ENCODE measurements at places on chromosomes 4 and X.

DNA sequence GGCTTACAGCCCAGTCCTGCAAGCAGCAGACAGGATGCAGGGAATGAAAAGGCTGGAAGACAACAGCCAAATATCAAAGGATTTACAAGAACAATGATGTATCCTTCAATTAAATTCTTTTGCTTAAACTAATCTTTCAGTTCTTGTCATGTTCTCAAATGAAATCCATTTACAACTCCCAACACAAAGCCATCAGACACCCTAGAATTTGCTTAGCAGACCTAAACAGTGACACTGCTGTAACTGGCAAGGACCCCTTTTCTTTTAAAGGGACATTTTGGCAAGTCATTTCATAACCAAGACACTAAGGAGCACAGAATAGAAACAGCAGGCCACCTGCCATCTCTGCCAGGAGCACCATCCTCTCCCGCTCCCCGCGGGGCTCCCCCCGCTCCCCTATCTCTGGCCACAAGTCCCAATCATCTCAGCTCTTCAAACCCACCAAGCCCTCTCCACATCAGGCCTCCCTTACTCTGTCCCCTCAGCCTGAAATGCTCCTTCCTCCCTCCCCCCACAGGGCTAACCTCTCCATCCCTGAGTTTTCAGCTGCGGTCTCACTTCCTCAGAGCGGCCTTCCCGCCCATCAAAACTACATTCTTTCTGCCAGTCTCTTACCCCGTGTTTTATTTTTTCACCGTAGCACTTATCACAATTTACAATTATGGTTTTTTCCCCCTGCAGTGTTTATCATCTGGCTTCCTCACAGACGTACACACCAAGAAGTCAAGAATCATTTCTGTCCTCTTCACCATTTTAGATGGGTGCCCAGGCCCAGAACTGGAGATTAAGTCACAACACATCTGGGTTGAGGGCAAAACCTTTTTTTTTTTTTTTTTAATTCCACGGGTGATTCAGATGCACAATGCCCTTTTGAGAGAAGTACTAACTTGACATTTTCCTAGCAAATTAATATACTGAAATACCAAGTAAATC is 45.8 kb downstream of the TSPAN5 start:
- no peak for DNase-seq

GRCh38 chr4:184409502-184409901 is 64.8 kb downstream of the IRF2 start:
- DNase-seq, result no peak

GRCh38 chrX:151912780-151913179 is at the start of gene MAGEA4:
MAGEA4 (plus strand) TSS chrX:151912889; CDS start chrX:151923665, 10,776 bp downstream.
- no peak for DNase-seq

GRCh38 chrX:154802947-154803346 is 2.3 kb downstream of the MPP1 start:
- no peak for DNase-seq

DNA sequence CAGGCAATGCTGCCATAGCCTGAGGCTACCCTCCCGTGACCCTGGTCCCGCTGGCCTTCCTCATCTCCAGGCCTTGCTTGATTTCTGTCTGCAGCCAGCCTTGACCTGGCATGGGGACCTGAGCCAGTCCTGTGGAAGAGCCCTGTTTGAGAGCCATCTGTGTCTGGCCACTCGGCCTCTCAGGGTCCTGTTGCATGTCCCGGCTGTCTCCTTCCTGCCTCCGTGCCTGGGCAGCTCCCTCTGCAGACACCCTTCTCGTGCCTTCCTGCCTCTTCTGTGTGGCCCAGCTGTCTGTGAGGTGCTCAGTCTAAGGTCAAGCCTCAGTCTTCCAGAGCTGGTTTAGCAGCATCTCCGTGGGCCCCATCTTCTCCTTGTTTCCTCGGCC is 108.4 kb downstream of the SORCS2 start:
- DNase-seq, result no peak

DNA sequence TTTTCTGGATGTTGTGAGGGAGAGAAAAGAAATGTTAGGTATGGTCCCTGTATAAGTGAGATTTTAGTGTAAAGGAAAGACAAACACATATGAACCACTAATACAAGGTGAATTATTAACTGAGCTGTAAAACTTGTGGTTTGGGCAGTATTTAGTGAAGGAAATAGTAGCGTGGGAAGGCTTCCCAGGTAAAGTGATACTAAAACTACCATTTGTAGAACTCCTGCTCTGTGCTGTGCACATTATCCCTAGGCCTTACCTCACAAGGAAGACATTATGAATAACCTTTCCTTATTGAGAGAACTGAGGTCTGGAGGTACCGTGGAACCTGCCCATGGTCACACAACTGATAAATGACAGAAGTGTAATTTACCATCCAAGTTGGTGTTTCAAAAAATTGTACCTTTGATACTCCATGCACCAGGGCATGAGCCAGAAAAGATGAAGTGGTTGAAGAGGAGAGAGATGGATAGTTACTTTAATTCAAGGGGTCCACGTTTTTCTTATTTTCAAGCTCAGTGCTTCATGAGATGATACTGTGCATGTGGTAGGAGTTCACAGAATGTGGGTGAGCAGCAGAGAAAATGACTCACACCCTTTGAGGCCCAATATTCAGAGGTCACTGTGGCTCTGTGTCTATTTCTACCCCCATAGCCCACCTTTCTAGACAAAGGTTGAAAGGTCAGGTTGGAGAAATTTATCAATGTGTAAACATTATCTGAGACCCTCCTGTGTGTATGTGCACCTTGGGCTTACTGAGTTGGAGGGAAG is 2.6 kb upstream of the VSIG4 start:
- no peak for DNase-seq

DNA sequence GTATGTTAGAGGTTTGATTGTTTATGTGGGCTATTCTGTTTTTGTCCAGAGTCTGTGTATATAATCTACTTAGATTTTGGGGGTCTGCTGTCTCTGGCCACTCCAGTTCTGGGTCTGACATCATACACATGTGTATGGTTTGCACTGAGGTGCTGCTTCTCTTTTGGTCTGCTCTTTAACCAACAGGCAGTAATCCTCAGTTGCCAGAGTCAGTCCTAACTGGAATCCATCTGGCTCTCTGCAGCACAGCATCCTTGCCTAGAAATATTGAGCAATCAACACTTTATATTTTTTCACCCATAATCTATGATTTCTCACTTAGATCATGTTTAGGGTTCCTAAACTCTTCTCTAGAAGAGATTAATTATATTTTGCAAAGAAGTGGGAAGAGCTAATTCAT is 98.3 kb upstream of the SFRP2 start:
- DNase-seq, result no peak

DNA sequence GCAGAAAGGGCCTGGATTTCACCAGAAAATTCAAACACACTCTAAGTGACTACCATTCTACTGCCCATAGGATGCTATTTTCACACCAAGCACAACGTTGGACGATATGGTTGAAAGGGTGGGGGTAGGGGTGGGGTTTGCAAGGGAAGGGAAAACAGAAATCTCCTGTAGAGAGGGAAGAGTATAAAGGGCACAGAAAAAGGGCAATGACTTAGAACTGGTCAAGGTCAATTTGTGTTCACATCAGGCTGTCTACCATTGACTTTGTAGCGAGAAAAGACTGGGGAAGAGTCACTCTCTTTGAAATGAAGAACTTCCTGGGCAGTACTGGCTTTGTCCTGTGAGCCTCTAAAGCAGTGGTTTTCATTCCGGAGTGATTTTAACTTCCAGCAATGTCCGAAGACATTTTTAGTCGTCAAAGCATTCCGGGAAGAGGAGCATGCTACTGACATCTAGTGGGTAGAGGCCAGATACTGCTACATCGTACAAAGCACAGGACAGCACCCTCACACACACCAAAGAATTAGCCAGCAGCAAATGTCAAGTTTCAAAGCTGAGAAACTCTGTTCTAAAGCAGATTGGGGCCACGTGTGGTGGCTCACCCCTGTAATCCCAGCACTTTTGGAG is 48.4 kb upstream of the SLC7A3 start:
- DNase-seq, result no peak

DNA sequence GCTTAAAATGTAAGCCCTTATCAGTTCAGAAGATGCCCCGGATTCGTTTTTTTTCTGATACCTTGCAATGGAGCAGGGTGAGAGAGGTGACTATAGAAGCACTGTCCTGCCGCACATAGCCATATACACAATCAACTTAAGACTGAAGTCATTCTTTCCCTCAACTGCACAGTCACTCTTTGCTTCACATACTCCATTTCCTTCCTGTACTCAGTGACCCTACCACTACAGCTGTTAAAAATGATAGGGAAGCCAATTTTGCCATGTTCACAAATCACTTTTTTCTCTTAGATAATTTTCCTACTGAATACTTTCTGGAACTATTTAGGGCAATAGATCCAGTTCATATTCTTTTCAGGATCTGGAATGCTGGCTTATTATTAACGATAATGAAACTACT is 300.0 kb downstream of the ANK2 start:
- DNase-seq, result no peak

DNA sequence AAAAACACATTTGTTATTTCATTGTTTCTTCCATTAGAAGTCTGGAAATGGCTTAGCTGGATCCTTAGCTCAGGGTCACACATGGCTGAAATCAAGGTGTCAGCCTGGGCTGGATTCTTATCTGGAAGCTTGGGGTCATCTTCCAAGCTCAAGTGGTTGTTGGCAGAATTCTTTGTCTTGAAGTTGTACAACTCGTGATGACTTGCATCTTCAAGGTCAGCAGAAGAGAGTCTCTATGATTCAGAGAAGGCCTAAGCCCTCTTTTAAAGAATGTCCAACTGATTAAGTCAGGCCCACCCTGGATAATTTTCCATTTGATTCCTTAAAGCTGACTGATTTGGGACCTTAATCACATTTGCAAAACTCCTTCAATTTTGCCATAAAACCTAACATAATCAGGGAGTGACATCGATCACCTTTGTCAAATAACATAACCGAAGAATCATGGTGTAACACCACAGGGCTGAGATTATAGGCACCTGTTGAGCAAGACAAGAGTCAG is 22.1 kb downstream of the TMSB4X start:
- no peak for DNase-seq

- no peak for DNase-seq
Measured at GRCh38 chr4:61831987-61832386, 631.9 kb downstream of the ADGRL3 start.

DNA sequence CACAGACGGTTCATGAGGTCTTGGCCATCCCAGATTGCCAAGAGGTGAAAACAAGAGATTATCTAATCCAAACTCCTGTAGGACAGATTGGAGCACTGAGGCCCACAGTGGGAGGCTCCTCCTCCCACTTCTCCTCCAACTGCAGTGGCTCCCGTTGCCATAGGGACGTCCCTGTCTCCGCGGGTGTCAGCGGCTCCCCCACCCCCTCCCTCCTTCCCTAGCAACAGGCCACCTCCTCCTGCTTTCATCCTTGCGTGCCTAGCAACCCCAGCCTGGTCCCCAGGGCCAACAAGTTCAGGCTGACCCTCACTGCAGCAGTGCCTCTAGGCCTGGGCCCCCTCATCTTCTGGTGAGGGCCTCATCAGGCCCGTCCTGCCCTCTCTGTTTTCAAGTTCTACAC is 6.8 kb upstream of the IQSEC2 start:
- no peak for DNase-seq

DNA sequence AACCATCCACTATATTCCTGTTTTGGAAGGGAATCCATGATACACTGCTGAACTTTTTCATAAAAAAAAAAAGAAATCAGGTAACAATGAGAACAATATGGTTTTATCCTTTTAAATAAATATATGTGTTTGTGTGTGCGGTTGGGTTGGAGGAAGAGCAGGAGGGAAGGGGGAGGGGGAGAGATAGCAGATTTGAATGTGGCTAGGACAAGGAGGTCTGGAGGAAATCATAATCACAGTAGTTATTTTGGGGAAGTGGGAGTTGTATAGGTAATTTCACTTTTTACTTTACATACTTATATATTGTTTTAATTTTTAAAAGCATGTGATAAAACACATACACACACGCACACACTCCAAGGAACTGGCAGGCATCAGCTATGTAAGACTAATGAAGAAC is 134.5 kb upstream of the MBNL3 start:
- DNase-seq, result no peak

DNA sequence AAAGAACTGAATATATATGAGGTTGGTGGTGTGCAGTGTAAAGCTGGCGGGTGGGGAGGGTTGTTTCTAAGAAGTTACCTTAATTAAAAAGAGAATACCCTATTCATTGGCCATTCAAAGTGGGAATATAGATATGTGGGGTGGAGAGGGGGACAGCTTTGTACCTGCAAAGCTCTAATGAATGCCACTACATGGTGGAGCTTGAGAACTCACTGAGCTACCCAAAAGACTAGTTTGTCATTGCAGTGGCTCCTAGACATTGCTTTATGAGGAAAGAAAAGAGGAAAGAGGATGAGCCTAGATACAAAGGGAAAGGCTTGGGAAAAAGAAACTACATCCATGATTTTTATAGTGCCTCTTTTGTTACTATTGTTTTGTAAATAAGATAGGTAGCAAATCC is 209.9 kb upstream of the SPRY1 start:
- DNase-seq, result no peak

GRCh38 chr4:68708566-68708965 is 38.1 kb upstream of the UGT2B15 start:
- DNase-seq, result no peak

DNA sequence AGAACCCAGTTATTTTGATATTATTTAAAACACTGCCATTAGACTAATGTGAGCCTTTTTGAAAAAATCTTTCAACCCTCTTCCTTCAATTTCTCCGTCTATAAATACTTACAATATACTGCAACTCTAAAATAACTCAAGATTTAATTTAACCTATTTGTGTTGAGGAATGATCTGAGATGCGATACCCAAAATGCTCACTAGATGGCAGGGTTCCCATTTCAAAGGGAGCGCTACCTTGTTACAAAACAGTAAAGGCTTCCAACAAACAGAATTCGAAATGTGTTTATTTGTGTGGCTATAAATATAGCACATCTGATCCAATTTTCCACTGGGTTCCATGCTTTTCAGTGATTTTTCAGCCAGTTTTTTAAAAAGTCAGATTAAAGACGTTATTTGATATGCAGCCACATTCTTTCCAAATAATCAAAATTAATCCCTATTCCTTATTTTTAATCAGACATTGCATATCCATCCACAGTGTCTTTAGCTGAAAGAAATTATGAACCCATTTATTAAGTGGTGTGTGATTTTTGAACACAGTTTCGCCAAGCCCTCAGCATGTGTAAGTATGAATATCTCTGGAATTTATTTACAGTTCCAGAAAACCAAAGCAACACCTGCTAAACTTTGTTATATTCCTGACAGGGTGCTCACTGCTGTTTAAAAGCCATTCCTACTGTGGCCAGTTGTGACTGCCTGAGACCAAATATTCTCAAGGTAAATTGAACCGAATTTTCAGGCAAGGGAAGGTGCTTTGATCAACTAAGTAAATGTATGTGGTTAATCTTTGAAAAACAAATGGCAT is 668.0 kb upstream of the LCORL start:
- no peak for DNase-seq

DNA sequence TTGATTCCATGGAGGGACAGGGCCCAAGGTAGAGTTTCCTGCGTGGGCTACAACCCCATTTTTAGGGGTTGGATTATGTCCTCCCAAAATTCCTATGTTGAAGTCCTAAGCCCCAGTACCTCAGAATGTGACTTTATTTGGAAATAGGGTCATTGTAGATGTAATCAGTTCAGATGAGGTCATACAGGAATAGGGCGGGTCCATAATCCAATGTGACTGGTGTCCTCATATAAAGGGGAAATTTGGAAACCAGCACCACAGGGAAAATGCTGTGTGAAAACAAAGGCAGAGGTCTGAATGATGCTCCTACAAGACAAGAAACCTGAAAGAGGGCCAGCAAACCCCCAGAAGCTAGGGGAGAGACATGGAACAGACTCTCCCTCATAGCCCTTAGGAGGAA is 31.1 kb upstream of the MAMLD1 start:
- no peak for DNase-seq

GRCh38 chrX:94424456-94424855 is 750.5 kb downstream of the FAM133A start:
- no peak for DNase-seq

Data from stimulated activated CD8-positive, alpha-beta memory T cell treated with anti-CD3 and anti-CD28 coated beads, Interleukin-15, amount 100 ng/mL, for 48 hours (primary cell).